ENCODE measurements at places on chromosomes 2 and 18.
A peak's percentile ranks its signal among the peaks of the same experiment; 100 is the strongest.

DNA sequence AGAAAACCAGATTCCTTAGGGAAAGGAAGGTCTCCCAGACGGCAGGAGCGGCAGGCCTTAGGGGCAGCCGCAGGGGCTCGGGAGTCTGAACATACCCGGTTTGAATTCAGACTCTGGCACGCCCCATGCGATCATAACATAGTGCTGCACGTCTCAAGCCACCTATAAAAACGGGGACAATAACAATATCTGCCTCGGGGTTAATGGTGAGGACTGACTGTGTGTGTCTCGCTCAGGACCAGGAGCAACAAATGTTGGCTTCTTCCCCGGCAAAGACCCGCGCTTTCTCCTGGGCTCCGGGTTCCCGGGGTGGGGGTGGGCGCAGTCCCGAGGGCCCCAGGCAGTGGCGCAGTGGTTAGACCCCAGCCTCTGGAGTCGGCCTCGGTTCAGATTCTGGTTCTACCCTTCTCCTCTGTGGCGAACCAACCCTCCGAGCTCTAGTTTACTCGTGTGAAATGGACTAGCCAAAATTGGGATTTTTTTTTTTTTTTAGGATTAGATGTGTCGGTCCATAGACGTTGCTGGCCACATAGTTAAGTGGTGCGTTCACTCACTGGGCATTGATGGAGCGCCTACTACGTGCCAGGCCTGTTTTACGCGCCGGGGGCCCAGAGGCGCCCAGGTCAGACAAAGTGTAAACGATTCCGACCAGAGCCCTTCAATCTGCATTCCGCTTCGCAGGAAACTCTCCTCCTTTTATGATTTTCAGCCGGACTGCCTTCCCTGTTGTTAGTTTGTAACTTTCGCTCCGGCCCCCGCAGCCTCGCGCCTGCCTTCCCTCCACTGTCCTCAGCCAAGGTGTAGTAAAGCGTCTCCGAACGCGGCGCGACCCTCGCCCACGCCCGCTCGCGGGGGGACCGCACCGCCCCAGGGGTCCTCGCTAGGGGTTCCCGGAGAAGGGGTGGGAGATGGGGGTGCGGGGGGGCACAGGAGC is 820 bp upstream of the SH3BP4 start:
- DNase-seq = no peak

- no peak for DNase-seq
Observed at GRCh38 chr18:44590956-44591670, 89.6 kb upstream of the SETBP1 start.

DNA sequence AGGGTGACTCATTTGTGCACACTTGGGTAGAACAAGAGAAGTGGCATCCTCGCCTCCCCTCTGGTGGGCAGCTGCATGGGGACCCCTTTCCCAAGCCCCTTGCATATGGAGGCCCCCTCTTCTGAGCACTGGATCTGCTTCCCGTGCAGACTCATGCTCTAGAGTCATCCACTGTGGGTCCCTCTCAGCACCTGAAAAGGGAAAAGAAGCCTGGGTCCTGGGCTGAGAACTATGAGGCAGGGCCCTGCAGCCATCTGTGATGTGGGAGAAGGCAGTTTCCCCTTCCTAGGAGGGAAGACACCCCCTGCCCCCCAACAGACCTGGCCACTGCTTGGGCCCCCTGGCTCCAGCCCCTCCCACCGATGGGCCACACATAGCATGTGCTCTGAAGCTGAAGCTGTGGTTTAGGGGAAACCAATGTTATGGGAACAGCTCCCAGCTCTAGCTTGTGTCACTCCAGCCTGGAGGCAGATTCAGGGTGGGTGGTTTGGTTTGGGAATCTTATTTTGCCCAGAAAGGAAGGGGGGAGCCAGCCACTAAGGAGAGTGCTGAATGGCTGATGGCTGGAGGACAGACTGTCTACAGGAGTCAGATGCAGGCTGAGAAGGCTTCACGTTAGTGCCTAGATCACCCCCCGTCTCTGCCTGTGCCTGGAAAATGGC is 172.8 kb downstream of the GLI2 start:
- no peak for DNase-seq

DNA sequence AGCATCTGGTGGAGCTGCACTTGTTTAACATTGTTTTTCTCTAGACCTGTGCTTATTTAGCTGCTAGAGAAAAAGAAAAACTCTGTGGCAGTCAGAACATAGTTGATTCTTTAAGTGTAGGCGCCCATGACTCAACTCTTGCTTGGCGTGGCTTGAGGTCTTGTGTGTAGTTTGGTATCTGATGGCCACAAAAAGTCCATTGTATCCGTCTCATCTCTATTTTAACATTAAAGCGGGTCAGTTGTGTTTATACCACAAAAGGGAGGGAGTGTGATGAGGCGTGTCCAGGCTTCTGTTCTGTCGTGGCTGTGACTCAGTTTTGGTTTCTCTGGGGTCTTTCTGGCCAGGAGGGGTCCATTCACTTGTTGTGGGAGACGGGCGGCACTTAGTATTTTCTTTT is 24.2 kb upstream of the UGT1A8 start:
- peak; percentile 10 for DNase-seq

DNA sequence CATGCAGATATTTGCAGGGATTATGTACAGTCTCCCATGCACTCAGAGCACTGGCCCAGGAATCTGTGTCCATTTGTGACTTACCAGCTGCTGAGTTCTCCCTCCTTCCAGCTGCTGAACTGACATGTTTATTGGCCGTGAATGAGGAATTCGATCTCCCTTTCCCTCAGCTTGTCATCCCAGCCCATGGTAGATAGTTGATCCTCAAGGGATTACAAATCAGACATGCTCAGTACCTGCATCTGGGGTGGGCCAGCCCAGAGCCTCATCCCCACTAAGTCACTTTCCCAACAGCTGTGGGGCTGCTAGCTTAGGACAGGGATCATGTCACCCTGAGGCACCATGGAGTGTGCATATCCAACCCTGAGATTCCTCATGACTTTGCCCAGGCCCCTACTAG is 1284.9 kb upstream of the LRRTM1 start:
- no peak for DNase-seq

- DNase-seq = no peak
Observed at GRCh38 chr2:218885981-218886947, 5.6 kb downstream of the WNT10A start.

- DNase-seq = no peak
Observed at GRCh38 chr2:29074411-29074810, at the start of gene PCARE. Gene PCARE, minus strand, starts transcription at chr2:29074523. Its CDS starts 262 bp downstream, at chr2:29074261.

DNA sequence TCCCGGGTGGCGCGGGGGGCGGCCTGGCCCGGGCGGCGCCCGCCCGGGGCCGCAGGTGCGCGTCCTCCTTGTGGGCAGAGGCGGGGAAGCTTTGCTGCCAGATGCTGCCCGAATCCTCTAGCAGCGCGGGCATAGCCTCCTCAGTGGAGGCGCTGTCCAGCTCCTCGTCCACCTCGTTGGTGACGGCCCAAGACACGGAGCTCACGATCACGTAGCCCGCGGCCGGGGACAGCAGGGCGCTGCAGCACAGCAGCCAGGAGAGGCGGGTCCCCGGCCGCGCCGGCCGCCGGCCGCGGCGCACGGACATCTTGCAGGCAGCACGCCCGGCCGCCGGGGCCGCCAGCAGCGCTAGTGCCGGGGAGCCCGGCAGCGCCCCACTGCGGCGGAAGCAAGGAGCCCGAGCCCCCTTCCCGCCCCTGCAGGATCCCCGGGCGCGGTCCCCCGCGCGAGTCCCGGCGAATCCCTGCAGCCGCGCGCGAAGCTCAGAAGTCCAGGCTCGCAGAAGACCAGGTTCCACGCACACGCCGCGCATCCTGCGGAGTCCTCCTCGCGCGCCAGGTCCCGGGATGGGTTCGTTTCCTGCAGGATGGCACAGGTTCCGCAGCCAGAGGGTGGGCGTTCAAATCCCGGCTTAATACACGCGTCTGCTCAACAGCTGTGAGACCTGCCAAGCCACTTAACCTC is at the start of gene CREG2:
TSS of gene CREG2 (minus strand) at position 353 of the 684 bp plus-strand sequence. CDS start at position 307, 46 bp downstream.
- DNase-seq = peak; percentile 26

DNA sequence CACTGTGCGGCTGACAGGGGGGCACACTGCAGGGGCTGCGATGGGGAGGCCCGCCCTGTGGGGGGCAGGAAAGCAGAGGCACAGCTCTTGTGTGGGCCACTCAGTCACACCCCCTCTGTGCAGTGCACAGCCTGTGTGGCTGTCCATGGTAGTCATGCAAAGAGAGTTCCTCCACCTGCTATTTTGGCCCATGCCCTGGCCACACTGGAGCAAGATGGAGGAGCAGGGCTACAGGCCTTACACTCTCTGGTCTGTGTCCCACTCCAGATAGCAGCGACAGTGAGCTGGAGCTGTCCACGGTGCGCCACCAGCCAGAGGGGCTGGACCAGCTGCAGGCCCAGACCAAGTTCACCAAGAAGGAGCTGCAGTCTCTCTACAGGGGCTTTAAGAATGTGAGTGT is 28.5 kb upstream of the FAHD2A start:
- no peak for DNase-seq

- DNase-seq = no peak
Observed at GRCh38 chr2:234993541-234993981, 41.7 kb downstream of the SH3BP4 start.

GRCh38 chr2:9769171-9770005 is 73.9 kb upstream of the TAF1B start:
- peak; percentile 60 for DNase-seq

DNA sequence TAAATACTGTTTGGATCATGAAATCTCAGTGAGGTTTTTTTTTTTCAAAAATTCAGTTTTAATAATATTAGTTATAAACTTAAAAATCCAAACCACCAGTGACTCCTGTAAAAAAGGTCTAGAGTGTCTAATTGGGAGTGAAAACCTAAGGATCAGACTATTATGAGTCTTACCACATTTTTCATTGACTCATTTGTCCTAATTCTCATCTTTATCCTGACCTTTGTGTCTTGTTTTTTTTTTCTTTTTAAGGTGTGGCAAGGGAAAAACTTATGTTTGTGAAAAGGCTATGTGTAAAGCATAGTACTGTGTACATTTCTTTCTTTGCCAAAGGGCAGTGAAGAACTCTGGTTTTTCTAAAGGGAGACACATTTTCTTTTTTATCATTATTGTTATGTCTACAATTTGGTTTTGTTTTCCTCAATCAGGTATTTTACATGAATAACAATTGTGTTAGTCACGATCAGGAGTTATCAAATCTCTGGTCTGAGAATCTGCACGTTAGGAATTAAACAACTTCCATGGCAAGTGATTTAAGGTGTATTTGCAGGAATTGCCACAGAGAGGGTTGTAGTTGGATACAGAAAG is 52.6 kb downstream of the RHBDD1 start:
- no peak for DNase-seq

DNA sequence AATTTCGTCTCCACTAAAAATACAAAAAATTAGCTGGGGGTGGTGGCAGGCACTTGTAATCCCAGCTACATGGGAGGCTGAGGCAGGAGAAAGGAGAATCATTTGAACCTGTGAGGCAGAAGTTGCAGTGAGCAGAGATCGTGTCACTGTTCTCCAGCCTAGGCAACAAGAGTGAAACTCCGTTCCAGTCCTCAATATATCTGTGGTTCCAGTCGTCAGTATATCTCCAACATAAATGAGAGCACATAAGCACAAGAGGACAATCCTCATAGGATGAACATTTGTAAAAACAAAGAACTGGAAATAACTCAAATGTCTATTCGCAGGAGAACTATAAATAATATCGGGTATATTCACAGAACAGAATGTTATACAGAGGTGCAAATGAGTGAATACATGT is 13.1 kb upstream of the PLEK start:
- no peak for DNase-seq

DNA sequence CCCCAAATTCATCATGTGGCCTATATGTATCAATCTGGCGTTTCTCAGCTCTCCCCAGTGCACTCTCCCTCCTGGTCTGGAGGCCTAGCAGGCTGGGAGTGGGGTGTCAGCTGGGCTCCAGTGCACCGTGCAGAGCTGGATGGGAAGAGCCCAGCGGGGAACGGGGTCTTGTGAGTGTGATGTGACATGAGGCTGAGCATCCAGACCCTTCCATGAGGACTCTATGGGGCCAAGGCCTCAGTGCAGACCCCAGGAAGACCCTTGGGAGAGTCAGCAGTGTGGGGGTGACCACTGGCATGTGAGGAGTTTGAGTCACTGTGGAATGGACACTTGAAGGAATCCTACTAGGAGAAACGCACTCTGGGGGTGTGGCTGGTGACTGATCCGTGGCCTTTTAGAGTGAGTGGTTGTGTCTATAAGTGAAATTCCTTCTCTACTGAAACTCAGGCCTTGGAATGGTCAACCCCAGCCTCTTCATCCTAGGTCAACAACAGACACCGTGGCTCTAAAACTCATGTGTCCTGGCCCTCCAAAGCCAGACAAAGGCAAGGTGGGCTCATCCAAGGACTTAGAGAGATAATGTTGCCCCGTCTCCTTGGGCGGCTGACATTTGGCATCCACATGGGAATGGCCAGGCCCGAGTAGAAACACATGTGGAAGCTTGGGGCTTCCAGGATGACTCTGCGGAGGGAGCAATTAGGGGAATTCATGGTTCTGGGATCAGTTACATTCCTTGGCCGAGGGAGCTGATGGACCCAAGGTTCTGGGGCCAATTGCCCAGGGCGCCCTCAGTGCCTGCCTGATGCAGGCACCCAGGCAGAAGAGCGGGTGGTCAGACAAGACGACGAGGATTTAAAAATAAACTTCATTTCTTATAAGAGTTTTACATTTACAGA is 156.0 kb upstream of the TWIST2 start:
- no peak for DNase-seq

- peak; percentile 34 for DNase-seq
Observed at GRCh38 chr2:9844576-9844975, 1.3 kb downstream of the TAF1B start.

DNA sequence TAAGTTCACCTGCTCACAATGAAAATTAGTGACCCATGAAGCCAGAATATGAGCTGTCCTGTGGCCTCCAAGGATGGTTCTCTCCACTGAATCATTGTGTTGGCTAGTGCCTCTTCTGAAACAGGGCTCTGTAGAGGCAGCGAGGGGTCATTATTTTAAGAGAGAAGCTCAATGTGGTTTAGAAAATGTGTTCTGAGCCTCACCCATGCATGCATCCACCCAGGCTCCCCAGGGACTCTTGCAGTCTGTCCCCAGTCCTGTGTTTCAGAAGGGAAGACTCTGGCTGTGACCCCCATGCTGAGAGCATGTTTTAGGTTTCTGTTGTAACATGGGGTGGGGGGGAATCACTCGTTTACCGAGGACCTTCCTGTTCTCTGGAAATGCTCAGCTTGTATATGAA is 135.2 kb downstream of the RNF144A start:
- DNase-seq = peak; percentile 36

- DNase-seq = no peak
Observed at GRCh38 chr2:206259376-206260187, 14.9 kb upstream of the ZDBF2 start.

GRCh38 chr2:45505138-45505537 is 105.9 kb downstream of the SRBD1 start:
- DNase-seq = no peak

GRCh38 chr18:13393338-13393737 is 174.8 kb downstream of the LDLRAD4 start:
- DNase-seq = no peak

DNA sequence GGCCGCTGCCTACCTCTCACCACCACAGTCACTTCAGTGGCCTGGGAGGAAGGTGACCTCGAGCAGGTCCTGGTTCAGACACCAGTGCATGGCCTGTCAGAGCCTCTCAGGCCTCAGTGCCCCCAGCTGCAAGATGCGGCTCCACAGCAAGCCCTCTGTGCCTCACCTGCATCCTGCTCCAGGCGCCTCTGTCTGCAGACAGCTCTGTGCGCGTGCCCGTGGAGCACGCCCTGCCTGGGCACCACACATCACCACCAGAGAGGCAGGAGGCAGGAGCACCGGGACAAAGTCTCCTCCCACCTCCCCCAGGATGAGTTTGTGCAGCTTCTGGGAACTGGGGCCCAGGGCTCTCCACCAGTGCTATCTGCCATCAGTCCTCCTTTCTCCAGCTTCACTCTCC is 98.7 kb downstream of the TFCP2L1 start:
- DNase-seq = no peak
